ENCODE measurements at places on chromosomes 2 and 18.

DNA sequence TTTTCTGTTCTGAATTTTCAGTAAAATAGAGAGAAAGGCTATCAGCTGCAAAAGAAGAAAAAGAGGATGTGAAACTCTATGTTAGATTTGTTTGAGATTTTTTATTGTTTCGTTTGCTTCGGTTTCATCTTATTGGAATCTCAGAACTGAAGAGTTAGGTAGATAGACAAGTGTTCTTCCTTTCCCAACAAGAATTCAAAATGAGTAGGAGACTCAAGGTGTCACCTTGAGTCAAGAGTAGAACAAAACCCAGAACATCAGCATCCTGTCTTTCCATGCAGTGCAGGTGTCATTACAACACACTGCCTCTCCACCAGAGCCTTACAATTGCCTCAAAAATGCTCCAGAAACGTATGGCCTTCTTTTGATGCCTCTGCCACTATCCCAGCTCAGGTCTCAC is 21.1 kb downstream of the NBAS start:
- DNase-seq, result no peak

- DNase-seq, result no peak
Observed at GRCh38 chr2:190452433-190452832, 44.3 kb downstream of the MFSD6 start.

- no peak for DNase-seq
Observed at GRCh38 chr2:10245021-10245420, 57.7 kb upstream of the HPCAL1 start.

GRCh38 chr2:218060950-218061660 is 7.9 kb upstream of the RUFY4 start:
- no peak for DNase-seq

DNA sequence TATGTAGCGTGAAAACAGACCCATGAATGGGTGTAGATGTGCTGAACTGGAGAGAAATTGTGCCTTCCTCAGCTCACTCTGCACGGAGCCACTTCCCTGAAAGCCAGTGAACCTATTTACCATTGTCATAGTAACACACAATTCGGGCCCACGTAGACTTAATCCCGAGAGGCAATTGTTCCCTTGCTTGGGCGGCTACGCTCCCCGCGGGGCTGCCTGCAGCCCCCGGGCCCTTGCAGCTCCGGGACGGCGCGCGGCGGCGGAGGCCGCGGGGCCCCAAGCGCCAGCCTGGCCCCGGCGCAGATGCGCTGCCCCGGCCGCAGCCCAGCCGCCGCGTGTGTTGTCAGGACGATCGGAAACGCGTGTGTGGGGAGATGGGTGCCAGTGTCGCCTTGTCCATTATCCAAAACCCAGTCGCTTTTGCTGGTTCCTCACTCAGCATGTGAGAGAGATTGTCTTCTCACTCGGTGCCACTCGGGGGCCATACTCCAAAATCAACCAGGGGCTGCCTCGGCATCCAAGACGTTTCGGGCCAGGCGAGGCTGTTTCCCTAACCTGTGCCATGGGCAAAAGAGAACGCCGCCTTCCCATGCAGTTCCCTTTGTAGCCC is 17.9 kb upstream of the LRRTM1 start:
- DNase-seq, result no peak

GRCh38 chr2:7927691-7928090 is 754.2 kb upstream of the ID2 start:
- DNase-seq, result no peak

DNA sequence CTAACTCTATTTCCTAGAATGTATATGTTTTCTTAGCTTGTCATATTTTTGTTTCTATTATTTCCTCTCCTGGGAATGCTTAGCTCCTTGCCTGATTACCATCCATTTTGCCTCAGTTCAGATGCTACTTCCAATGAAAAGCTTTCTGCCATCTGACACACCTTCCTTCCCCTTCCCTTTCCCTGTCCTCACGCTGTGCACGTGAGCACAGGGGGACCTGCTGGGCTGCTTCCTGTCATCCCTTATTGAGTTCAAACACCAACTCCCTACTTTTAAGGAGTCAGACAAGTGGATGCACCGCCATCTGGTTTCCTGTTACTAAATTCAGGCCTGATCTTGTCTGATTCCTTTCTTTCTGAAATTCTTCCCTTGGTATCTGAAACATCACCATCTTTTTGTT is 2.4 kb upstream of the INO80C start:
- no peak for DNase-seq

DNA sequence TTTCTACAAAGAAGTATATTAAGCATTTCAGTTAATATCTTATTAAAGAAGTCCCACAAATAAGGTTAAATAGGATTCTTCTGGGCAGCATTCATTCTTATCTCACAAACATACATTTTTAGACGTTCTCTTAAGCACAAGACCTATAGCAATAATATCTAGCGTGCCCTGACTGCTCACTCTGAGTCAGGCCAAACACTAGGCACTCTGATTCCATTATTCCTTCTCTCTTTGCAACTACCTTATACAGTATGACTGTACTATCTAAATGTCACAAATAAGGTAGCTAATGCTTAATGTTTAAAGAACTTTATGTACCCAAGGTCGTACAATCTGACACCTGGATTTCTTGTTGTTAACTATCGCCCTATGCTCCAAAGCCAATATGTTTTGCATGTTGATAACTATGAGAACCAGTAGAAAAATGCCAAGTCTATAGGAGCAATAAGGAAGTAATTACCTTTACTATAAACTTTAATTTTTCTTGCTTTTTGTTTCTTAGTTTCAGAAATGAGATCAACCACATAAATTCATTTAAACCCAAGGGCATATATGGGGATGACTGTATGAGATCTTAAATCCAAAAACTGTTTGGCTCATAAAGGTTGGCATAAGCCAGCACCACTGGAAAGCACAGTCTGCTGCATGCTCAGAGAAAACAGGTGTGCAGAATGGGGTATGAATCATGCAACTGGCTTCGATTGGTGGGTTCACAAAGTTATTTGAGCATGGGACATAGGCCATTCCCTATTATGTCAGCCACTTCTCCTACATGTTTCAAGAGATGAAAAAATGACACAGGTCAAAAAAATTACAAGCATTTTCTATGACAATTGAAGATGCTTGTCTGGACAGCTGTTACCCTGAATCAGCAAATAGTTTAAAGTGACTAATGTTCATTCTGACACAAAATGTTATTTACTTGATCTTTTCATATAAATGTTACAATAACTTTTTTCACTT is 352.0 kb downstream of the IRS1 start:
- no peak for DNase-seq

- DNase-seq, result no peak
Observed at GRCh38 chr2:197591339-197592072, 75.6 kb downstream of the MOB4 start.

- DNase-seq, result no peak
Observed at GRCh38 chr2:18465979-18466378, 94.5 kb downstream of the RDH14 start.

DNA sequence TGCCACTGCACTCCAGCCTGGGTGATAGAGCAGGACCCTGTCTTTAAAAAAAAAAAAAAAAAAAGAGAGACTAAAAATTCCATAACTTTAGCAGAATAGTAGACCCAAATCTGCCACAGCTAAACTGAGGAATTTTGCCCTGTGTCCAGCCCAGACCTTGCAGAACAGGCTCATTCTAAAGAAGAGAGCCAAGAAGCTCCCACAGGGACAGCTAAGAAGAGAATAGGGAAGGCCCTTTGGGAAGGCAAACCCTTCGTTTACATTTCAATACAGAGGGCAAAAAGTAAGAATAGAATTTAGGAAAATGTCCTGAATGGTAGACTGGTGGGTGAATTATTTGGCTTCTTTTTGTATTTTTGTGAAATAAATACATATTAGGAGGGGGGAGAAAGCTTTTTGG is 21.5 kb upstream of the BZW1 start:
- DNase-seq, result no peak

- no peak for DNase-seq
Observed at GRCh38 chr2:173290518-173290917, 64.2 kb upstream of the CDCA7 start.

DNA sequence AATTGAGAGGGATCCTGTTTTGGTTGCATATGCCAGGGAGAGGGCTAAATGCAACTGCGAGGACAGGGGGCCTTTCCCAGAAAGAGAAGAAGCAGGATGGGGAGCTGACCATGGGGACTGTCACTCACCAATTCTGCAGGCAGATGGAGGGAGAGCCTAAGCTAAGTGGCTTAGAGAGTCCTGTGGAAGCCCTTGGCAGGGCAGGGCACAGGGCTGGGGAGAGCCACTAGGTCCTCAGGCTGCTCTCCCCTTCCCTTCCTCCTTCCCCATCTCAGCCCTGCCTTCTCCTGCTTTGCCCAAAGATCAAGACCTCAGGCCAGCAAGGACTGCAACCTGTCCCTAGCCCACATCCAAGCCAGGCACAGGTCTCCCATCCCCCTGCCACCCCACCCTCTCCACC is 24.4 kb upstream of the CATIP start:
- DNase-seq, result no peak

GRCh38 chr2:219278655-219279150 is 463 bp upstream of the DNAJB2 start:
- no peak for DNase-seq

GRCh38 chr2:17538022-17538843 is 2.3 kb upstream of the VSNL1 start:
- DNase-seq, result no peak
